Heart right ventricle (tissue), 16 donors: ENCODE measurements at places on chromosomes 16 and 17.

DNA sequence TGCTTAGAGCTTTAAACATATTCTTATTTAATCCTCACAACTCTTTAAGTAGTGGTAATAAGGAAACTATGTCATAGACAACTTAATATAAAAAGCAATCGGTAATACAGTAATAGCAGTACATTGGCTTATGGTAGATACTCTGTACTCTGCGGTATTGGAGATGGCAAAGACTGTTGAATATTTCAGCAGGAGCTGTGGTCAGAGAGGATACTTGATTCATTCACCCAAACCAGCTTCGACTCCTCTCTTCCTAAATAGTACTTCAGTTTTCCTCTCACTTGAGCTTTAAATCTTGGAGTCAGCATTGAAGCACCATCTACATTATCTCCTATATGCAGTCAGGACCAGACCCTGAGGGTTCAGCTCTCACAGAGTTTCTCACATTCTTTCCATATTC is 169.3 kb downstream of the CYB561 start:
- no peak overlapping the region for H3K4me3 ChIP-seq
- DNase-seq: no peak
- H3K27ac ChIP-seq: peak overlapping the region; percentile 37
- H3K4me1 ChIP-seq: no peaks in the 10 kb centered on the region

GRCh38 chr16:57348327-57348726 is 10.3 kb upstream of the CCL22 start:
- DNase-seq: no peak
- no peaks in the 10 kb centered on the region for H3K36me3 ChIP-seq
- H3K27me3 ChIP-seq: no peaks in the 10 kb centered on the region
- no peak overlapping the region for H3K4me3 ChIP-seq
- H3K27ac ChIP-seq: no peak overlapping the region

DNA sequence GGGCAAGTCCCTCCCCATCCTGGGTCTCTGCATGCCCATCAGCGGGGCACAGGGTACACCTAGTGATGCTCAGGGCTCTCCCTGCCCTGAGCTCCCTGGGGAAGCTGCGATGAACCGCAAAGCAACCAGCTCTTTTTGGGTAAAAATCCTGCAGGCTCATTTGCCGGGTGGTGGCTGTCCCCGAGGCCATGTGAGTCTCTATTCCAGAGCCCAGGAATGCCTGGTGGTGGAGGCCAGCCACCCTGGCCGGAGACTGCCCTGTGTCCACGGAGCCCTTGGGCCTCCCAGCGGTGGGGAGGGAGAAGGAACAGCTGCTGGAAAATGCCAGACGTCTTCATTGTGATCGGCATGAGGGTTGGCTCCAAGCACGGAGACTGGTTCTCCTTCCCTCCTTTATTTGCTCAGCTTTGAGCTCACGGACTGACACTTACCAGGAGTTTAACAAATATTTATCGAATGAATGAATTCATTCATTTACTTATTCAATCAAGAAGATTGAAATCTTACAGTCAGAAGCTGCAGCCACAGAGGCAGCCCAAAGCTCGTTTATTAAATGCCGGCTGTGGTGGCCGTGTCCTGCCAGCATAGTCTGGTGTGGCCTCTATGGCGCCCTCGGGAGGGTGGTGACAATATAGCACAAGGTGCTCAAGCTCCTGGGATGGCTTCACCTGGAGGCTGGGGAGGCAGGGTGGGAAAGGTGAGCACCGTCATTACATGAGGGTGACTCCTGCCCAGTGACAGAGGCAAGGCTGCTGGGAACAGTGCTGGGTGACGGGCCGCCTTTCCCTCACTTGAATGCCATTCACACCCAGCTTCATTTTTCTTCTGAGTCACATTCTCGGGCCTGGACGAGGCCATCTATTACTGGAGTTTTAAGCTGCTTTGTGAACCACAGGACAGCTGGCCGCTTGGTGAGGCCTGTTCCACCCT is 31.1 kb upstream of the JPH3 start:
- no peak overlapping the region for H3K4me3 ChIP-seq
- H3K4me1 ChIP-seq: peaks cover 14% of the 10 kb centered on the region
- no peak overlapping the region for H3K27ac ChIP-seq

- peaks cover 22% of the 10 kb centered on the region for H3K27me3 ChIP-seq
- no peaks in the 10 kb centered on the region for H3K4me1 ChIP-seq
Measured at GRCh38 chr17:7060165-7060891, 16.4 kb upstream of the SLC16A11 start.

DNA sequence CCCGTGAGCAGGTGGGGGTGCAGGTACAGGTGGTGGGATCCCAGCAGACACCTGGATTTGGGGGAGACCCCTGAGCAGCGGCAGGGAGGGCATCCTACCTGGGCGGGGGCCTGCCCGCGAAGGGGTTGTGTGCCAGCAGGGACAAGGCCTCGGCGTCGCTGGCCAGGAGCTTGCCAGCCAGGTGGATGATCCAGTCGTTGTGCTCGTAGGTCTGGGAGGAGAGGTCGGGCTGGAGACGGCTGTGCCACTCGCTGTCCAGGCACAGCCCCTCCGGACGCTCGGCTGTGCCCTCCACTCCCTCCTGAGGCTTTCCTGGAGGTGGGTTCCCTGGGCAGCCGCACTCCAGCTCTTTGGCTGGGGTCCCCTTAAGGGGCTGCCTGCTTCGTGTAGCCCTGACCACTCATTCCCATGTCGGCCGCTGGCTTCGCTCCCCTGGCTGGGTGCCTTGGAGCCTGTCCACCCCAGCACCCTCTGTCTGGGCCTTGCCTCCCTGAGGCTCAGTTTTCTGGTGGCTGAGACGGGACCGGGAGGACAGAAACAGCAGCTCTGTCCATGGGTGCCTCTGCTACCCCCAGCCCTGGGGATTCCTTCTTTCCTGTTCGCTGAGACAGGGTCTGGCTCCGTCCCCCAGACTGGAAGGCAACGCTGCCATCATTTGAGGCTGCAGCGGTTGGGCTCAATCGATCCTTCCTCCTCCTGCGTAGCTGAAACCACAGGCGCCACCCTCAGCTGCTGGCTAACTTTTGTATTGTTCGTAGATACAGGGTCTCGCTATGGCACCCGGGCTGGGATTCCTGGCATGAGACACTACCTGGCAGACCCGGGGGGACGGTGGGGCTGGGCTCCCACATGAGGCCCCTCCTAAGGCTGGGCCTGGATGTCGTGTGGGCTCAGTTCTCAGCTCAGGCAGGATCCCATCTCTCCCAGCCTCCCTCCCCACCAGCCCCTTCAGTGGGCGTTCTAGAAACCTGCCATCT is 68.6 kb upstream of the GNG13 start:
- H3K4me3 ChIP-seq: no peak overlapping the region
- DNase-seq: no peak
- H3K27ac ChIP-seq: no peak overlapping the region
- H3K36me3 ChIP-seq: peaks cover 14% of the 10 kb centered on the region
- no peaks in the 10 kb centered on the region for H3K27me3 ChIP-seq

DNA sequence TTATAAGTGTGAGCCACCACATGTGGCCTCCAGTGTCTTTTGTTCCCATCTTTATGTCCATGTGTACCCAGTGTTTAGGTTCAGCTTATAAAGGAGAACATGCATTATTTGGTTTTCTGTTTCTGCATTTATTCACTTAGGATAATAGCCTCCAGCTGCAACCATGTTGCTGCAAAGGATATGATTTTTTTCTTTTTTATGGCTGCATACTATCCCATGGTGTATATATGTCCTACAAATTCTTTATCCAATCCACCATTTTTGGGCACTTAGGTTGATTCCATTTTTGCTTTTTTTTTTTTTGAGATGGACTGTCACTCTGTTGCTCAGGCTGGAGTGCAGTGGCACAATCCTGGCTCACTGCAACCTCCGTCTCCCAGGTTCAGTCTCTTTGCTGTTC is 32.9 kb downstream of the ATAD5 start:
- H3K27me3 ChIP-seq: no peaks in the 10 kb centered on the region
- H3K36me3 ChIP-seq: no peaks in the 10 kb centered on the region
- H3K4me3 ChIP-seq: no peak overlapping the region
- DNase-seq: no peak

- no peaks in the 10 kb centered on the region for H3K4me1 ChIP-seq
- no peak overlapping the region for H3K4me3 ChIP-seq
- H3K27ac ChIP-seq: no peak overlapping the region
- no peak for DNase-seq
Measured at GRCh38 chr16:54718376-54718775, 212.3 kb upstream of the IRX5 start.

- no peak for DNase-seq
- no peak overlapping the region for H3K27ac ChIP-seq
- H3K4me1 ChIP-seq: no peaks in the 10 kb centered on the region
- H3K27me3 ChIP-seq: peaks cover 21% of the 10 kb centered on the region
Measured at GRCh38 chr16:13543850-13544249, 376.1 kb upstream of the ERCC4 start.

- H3K4me3 ChIP-seq: no peak overlapping the region
- no peaks in the 10 kb centered on the region for H3K27me3 ChIP-seq
- H3K4me1 ChIP-seq: no peaks in the 10 kb centered on the region
- H3K27ac ChIP-seq: no peak overlapping the region
- no peak for DNase-seq
Measured at GRCh38 chr16:72715267-72715666, 332.7 kb downstream of the ZFHX3 start.

DNA sequence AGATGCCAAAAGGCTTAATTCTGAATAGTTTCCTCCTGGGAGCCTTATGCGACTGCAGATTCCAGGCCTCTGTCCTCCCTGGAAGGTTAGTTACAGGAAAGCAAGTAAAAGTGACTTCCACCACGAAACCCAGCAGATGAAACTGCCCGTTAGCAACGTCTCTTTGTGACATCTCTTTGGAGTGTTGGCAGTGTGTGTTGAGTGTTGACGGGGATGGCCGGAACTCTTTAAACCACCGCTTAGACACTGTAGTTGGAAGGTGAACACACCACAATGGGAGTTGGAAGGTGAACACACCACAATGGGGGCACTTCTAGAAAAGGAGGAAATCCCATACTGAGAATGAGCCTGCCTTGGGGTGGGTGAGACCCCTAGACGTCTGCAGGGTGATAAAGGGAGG is 858 bp downstream of the SKAP1 start:
- no peaks in the 10 kb centered on the region for H3K36me3 ChIP-seq
- no peak overlapping the region for H3K4me3 ChIP-seq
- DNase-seq: no peak
- no peaks in the 10 kb centered on the region for H3K4me1 ChIP-seq

- H3K36me3 ChIP-seq: no peaks in the 10 kb centered on the region
- no peak for DNase-seq
- H3K27me3 ChIP-seq: no peaks in the 10 kb centered on the region
- no peak overlapping the region for H3K4me3 ChIP-seq
- H3K4me1 ChIP-seq: peaks cover 53% of the 10 kb centered on the region
- no peak overlapping the region for H3K27ac ChIP-seq
Measured at GRCh38 chr16:84931506-84931905, 79.8 kb downstream of the ZDHHC7 start.

DNA sequence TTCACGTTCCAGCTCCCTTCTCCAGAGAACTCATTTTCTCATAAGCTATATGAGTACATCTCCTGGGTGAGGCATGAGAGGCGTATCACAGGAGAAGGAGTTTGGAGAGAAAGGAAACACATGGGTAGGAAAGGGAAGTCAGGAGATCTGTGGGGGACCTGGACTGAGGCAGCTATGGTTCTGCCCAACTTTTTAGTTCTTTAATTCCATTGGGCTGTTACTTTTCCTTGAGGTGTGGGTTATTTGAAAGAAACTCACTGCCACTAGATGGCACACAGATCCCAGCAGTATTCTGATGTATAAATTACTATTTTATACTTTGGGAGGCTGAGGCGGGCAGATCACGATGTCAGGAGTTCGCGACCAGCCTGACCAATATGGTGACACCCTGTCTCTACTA is 63.6 kb downstream of the NUP93 start:
- no peaks in the 10 kb centered on the region for H3K36me3 ChIP-seq
- no peaks in the 10 kb centered on the region for H3K4me1 ChIP-seq
- no peak overlapping the region for H3K4me3 ChIP-seq
- H3K27ac ChIP-seq: no peak overlapping the region

- no peak overlapping the region for H3K4me3 ChIP-seq
- no peaks in the 10 kb centered on the region for H3K36me3 ChIP-seq
- H3K4me1 ChIP-seq: peaks cover 18% of the 10 kb centered on the region
- H3K27me3 ChIP-seq: peaks cover 96% of the 10 kb centered on the region
Measured at GRCh38 chr16:3044708-3045107, 1.7 kb upstream of the MMP25 start.

DNA sequence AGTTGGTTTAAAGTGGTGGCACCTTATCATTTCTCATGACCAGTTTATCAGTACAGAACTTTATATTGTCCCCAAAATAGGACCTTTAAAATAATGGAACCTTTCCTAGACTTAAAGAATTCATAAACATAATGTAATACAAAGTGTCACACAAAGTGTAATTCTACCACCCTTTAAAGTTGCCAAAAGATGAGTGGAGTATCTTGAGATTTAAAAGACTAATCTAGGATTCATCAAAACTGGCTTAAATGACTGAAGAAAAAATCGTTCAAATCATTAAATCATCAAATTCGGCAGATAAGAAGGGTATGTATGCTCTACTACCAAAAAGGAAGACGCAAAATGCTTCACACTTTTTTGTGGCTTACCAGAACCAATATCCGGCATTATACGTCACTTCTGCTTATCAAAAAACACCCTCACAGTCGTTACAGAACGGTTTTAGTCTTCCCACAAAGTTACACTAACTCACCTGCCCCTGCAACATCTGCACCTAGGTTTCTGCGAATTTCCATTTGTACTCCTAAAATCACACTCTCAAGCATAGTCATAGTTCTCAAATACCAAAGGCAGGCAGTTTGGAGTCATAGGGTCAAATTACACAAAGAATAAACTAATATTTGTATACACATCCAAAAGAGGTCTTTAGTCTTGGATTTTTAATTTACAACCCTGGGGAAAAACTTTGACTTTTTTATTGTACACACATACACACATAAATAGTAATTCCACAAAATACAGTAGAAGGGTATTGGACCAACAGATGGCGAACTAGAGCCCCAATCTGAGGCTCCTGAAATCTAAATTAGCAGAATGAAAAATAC is 1.4 kb upstream of the KANSL1 start:
- DNase-seq: no peak
- H3K27ac ChIP-seq: peak overlapping the region; percentile 100
- H3K27me3 ChIP-seq: no peaks in the 10 kb centered on the region

DNA sequence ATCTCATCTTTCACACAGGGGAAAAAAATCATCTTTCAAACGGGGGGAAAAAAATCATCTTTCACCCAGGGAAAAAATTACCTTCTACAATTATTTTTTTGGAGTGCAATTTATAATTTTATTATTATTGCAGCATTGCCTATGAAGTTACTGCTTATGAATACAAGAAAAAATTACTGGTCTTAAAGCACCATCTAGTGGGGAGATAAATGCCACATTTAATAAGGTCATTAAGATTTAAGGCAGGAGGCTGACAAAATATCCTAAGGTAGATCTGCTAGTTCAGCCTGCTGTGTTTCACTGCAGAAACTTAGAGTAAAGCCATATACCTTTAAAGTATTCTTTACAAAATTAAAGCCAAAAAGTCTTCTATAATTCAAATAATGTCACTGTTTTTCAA is 13.7 kb downstream of the SHCBP1 start:
- DNase-seq: no peak
- peaks cover 6% of the 10 kb centered on the region for H3K4me1 ChIP-seq
- no peaks in the 10 kb centered on the region for H3K27me3 ChIP-seq

DNA sequence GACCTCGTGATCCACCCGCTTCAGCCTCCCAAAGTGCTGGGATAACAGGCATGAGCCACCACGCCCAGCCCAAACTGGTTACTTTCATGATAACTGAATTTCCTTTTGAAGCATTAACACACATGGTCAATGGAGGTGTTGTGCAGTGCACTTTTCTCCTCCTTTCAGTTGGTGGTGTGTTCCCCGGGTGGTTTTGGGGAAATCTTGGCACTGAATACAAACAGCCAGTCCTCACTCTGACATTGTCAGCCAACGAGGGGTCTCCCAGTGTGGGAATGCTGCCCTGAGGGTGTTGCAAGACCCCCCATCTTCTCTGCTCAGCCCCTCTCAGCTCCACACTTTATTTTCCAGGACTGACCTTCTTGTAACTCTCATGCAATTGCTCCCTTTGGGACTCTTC is 70.5 kb downstream of the SOX9 start:
- peaks cover 4% of the 10 kb centered on the region for H3K27me3 ChIP-seq
- no peaks in the 10 kb centered on the region for H3K36me3 ChIP-seq
- no peak for DNase-seq
- H3K4me3 ChIP-seq: no peak overlapping the region
